ENCODE measurements at places on chromosomes 7 and 10.
A peak's percentile ranks its signal among the peaks of the same experiment; 100 is the strongest.

DNA sequence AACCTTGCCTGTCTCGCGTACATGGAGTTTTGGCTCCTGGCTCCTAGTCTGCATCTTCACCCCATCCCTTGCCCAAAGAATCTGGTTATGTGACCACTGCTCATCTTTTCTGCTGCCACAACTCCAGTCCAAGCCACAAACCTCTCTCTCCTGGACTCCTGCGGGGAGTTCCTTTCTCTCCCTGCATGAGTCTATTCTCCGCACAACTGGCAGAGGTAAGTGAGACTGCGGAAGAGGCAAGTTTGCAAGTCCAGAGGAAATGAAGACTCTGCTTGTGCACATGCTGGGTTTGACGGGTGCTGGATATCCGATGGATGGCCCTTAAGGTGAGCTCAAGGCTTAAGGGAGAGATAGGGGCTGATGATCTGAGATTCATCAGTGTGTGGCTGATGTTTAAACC lies 61.0 kb downstream of the TRUB1 start:
- no peak for DNase-seq

- no peak for DNase-seq
Measured at GRCh38 chr10:24982319-24983112, 30.1 kb upstream of the PRTFDC1 start.

DNA sequence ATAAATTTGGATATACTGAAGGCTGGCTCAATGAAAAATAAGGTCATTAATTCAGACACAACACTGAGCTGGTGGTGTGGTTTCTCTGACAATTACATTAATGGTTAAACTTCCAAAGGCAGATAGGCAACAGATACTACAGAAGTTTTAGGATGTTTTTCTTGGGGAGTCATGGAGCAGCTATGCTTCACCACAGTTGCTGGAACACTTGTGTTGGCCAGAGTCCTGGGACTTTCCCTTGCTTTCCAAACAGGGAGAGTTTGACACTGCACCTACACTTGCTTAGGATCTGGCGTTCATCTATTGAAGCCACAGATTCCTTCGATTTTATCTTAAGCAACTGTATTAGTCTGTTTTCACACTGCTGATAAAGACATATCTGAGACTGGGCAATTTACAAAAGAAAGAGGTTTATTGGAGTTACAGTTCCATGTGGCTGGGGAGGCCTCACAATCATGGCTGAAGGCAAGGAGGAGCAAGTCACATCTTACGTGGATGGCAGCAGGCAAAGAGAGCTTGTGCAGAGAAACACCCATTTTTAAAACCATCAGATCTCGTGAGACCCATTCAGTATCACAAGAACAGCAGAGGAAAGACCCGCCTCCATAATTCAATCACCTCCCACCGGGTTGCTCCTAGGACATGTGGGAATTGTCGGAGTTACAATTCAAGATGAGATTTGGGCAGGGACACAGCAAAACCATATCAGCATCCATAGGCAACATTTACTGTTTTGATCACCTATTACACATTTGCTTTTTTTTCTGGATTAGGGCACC lies 27.8 kb upstream of the TMEM178B start:
- no peak for DNase-seq

- DNase-seq, result peak; percentile 58
Measured at GRCh38 chr7:134593530-134594392, 44.9 kb downstream of the AKR1B15 start.

DNA sequence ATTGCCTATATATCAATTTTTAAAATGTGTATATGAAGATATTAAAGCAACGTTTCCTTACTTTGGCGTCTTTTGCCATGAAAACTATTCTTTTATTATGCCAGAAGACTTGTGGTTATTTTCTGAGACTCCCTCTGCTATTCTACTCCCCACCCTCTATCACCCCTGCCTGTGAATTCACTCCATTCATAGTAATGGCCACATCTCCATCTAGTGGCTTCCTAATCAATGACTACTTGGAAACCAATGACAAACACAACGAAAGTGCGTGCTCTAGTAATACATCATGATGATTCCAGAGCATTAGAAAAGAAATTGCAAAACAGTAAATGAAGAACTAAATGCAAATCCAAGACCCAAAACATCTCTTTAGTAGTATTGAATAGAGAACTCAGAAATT lies 186.7 kb upstream of the HGF start:
- DNase-seq, result no peak

DNA sequence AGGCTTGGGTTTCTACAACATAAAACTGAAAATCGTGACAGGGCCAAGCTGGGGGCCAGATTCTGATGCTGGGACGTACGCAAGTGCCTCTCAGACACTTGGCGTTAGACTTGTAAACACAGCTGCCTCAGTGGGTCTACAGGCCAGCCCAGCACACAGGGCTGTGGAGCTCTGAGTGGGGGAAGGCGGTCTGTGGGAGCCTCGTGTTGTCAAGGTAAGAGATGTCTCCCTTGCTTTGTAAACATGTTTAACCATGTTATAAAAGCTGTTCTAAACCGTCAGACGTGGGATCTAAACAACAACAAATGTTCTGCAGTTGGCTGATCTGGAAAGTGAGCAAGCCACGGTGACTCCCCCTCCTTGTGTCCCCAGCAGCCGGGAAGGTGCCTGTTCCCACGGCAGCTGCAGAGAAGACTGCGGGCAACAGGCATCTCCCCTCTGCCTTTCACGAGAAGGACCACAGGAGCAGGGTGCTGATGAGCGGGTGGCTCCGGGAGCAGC lies 67.8 kb downstream of the ZRANB1 start:
- no peak for DNase-seq

- no peak for DNase-seq
Measured at GRCh38 chr7:138581065-138581464, 120.1 kb downstream of the SVOPL start.

GRCh38 chr10:30042820-30043219 lies 16.6 kb downstream of the JCAD start:
- DNase-seq, result no peak

DNA sequence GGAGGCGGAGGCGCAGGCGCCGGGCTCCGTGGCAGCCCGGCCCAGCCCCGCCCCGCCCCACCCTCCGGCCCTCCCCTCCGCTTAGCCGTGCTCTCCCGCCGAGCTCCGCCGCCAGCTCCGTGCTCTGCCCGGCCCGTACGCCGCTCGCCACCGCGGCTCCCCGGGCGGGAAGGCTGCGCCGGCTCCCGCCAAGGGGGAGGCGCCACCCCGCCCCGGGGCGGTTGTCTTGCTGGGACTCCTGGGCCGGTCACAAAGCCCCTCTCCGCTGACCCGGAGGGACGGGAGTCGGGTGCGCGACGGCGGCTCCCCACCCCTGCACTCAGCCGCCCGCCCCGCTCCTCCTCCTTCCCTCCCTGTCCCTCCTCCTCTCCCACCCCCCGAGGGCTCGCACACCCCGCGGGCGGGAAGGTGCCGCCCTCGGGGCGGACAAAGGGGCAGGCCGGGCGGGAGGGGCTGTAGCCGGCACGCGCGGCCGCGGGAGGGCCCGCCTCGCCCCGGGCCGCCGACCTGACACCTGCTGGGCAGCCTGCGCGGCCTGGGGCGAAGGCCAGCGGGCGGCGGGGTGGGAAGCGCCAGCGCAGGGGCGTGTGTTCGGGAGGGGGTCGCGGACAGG lies 11.5 kb upstream of the SP8 start:
- DNase-seq, result peak; percentile 36

- no peak for DNase-seq
Measured at GRCh38 chr10:78396754-78397153, 363.1 kb downstream of the RPS24 start.

GRCh38 chr7:8516976-8517375 lies 83.6 kb downstream of the NXPH1 start:
- DNase-seq, result no peak

DNA sequence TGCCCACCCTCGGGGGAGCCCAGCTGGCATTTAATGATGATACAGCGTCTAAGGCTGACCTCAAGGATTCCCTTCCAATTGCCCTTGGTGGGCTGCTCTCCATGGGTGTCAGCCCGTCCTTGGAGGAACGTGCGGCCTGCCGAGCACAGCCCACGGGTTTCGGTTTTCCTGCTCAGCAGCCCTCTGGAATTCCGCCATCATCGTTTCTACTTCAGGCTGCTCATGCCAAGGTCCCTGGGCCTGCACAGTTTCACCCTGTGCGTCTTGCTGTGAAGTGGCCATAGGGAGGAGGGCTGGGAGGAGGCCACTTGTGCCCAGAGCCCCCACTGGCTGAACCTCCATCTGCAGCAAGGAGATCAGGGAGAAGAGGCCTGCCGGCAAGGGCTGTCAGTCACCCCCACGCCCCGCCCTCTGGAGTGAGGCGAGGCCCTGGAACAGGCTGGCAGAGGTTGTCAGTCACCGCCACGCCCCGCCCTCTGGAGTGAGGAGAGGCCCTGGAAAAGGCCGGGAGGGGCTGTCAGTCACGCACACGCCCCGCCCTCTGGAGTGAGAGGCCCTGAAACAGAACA lies 82.8 kb downstream of the CHST15 start:
- no peak for DNase-seq

DNA sequence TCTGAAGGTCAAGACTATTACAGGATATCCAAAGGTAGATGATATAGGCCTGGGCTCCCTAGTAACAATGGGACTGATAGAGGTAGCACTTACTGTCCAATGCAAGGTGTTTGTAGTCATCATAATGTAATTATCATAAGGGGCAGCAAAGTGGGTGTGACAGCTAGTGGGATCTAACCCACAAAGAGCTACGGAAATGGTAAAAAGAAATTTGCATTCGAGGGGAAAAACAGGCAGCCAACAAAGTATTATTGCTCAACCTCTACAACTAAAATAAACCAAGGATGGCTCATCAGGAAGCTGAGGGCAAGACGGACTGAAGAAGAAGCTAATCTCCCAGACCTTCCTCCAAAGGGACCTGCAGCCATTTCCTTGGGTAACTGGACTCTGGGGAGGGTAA lies 211.0 kb downstream of the WDR11 start:
- no peak for DNase-seq

DNA sequence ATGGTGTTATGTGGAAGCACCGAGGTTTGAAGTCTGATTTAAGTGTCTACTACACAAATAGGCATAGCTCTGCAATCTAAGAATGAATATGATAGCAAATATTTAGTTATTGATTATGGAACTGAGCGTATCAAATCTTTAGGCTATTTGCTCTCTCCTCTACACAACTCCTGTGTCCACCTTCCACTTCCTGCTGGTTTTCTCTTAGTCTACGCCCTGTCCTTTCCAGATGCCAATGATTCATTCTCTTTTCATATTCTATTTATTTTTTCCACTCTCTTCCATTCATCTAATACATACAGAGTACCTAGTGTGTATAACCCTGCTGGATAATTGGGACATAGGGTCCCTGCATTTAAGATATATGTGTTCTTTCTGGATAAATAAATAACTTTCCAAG lies 83.7 kb downstream of the DGKB start:
- no peak for DNase-seq

DNA sequence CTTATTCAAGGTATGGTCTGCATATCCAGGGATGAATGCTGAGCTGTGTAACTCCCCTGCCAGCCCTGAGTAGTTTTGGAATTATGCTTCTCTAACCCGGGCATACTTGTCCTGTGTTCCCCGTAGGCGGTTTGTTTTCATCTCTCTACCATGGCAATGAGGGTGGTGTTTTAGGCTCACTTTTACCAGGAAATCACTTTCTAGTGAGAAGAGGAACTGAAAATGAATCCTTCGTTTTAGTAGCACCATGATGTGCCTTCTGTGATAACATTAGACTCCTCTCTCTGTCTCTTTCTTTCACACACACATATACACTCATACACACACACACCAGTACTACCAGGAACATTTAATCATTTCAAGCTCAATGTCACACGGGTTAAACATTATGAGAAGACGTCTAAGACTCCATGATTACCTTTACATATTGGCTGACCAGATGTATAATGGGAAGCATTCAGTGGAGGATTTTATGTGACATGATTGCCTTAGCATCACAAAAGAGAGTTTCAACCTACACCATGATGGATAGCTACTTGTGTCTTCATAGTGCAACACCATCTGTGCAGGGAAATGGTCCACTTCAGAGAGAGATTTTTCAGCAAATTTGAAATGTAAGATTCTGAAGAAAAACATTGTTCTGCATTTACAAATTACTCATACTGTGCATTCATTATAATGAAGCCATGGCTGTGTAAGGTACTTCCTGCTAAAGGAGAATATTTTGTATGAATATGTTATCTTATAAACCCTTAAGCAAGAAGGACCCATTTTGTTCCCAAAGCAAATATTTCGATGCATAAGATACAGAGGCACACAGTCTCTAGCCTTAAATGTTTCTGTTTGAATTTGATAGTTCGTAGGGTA lies 31.0 kb upstream of the PFKP start:
- DNase-seq, result no peak

GRCh38 chr7:37524797-37525196 lies 76.1 kb upstream of the ELMO1 start:
- no peak for DNase-seq

- DNase-seq, result no peak
Measured at GRCh38 chr7:47610506-47611044, 28.7 kb upstream of the TNS3 start.

DNA sequence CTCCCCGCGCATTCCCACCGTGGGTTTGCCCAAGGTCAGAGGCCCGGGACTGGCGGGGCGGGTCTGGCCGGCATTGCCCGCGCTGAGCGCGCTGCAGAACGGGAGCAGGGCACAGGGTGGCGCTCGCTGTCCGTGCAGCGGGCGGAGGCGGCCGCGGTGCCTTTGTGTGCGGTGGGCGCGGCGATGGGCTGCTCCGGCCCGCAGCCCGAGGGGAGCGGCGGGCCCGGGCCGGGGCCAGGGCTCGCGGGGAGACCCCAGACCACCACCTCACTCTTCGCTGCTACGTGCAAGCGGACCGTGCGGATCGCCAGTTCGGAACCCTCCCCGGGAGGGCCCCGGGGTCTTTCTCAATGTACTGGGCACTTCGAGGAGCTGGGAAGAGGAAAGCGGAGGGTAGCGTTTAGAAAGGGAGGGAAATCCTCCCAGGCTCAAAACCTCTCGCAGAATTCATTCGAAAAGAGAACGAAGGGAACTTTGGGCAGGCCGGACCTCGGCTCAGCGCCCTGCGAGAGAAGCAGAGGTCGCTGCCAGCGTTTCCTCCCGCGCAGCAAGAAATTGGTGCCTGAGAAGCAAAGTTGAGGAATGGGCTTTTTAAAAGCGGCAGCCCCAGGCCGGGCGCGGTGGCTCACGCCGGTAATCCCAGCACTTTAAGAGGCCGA lies 8.5 kb downstream of the SP8 start:
- peak; percentile 25 for DNase-seq

DNA sequence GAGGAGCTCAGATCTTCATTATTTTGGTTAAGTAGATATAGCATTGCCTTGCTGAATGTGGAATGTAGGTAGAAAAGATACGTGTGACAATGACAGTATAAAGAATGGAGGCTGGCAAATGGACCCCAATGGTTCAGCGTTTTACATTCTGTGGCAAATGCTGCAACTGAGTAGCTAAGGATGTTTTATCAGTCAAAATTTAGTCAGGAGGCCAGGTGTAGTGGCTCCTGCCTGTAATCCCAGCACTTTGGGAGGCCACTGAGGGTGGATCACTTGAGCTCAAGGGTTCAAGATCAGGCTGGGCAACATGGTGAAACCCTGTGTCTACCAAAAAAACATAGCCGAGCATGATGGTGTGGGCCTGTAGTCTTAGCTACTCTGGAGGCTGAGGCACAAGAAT lies 120.5 kb upstream of the GHITM start:
- no peak for DNase-seq
